Foreskin keratinocyte (primary cell): ENCODE measurements at places on chromosomes 5 and 9.
A peak's percentile ranks its signal among the peaks of the same experiment; 100 is the strongest.

- DNase-seq, result no peak
Observed at GRCh38 chr5:105506692-105507277, 1944.2 kb upstream of the NUDT12 start.

- DNase-seq, result peak; percentile 71
Observed at GRCh38 chr5:116442095-116442534, 132.5 kb downstream of the SEMA6A start.

GRCh38 chr9:120950421-120951388, 24.1 kb upstream of the TRAF1 start:
- DNase-seq, result no peak

- no peak for DNase-seq
Observed at GRCh38 chr5:6632324-6632887, 438 bp downstream of the NSUN2 start.

GRCh38 chr9:115855458-115856133, 298.0 kb upstream of the PAPPA start:
- DNase-seq, result no peak

DNA sequence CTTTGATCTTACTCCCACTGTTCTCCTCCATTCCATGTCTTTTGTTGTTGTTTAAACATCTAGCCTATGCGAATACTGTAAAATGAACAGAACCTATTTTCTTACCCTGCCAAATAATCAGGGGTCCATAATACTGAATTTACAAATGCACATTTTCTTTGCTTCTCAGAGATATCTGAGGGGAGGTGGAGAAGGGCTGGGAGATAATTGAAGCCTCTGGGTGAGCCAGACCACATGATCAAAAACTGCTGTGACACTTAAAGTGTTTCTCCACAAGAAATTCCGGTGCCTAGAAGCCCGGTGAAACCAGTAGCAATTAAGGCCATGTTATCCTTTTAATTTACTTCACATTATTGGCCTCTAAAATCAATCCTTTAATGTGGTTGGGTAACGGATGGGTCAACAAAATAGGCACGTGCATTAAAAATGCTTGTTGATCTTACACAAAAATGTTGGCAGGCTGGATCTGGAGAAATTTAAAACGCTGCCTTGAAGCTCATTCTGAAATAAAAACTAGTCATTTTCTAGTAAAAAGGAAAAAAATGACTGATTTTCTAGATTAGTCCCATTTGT, 10.8 kb downstream of the SEMA6A start:
- no peak for DNase-seq

DNA sequence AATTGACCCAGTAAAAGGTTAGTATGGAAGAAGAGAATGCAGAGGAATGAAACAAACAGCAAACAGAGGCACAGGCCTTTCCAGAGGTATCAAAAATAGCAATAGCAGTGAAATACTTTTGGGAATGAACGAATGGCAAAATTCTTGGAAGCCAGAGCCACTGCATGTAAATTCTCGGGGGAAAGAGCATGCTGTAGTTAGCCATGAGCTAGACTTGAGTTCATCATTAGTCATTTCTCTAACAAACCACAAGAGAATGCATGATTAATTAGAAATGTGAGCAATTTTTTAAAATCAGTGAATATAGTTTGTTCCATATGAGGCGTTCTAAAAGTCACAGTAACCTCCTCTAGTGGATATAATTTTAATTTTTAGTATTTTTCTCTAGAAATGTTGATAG, 170.3 kb upstream of the PRR16 start:
- DNase-seq, result peak; percentile 74

GRCh38 chr5:136510481-136510880, 145.1 kb upstream of the TRPC7 start:
- DNase-seq, result no peak

DNA sequence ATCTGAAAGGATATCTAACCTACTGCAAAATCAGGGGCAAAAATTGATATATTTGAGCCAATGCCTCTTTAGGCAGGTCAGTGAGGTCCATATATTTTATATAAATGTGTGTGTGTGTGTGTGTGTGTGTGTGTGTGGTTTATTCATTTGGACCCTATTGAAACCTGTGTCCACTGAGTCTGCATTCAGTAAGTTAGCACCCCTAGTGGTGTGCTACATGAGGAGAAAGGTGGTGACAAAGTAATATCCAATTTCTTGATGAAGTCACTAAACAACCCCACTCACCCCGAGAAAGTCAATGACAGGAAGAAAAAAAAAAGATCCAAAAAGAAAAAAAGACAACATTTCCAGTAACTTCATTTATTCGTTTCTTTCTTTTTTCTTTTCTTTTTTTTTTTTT, 4.1 kb downstream of the FBXW11 start:
- no peak for DNase-seq

- no peak for DNase-seq
Observed at GRCh38 chr9:109966643-109967368, 186.8 kb downstream of the PALM2AKAP2 start.

- DNase-seq, result no peak
Observed at GRCh38 chr5:45623832-45624231, 72.3 kb downstream of the HCN1 start.

GRCh38 chr5:121525706-121526105, 326.0 kb upstream of the FTMT start:
- no peak for DNase-seq

DNA sequence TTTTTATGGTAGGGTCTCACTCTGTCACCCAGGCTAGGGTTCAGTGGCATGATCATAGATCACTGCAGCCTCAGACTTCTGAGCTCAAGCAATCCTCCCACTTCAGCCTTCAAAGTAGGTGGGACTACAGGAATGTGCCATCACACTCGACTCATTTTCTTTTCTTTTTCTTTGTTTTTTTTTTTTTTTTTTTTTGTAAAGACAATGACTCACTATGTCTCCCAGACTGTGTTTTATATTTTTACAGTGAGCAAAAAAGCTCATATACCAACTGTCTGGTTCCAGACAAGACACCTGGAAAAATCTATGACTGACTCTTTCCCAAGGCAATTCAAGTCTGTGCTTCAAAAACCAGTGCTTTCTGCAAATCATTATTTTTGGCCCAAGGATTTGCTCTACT, 10.8 kb upstream of the FOXD1 start:
- no peak for DNase-seq

GRCh38 chr9:108645520-108645919, 210.3 kb downstream of the ACTL7B start:
- peak; percentile 55 for DNase-seq

GRCh38 chr5:80672140-80672736, 17.5 kb upstream of the DHFR start:
- no peak for DNase-seq

DNA sequence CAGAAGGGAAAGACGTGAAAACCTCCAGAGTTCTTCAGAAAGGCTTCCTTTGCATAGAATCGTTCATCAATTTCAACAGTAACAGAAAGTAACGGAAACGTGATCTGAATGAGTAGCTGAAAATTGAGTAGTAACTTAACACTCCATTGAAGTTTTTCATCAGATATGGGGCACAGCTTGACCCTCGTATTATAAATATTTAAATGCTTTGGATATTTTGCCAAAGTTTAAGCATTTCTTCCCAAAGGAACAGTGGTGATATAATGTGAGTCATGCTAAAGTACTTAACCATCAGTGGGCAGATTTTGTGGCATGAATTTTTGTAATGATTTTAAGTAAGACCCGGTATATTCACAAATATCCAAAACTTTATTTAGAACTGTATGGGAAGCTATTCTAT, 67.4 kb upstream of the ADAMTS19 start:
- DNase-seq, result no peak

DNA sequence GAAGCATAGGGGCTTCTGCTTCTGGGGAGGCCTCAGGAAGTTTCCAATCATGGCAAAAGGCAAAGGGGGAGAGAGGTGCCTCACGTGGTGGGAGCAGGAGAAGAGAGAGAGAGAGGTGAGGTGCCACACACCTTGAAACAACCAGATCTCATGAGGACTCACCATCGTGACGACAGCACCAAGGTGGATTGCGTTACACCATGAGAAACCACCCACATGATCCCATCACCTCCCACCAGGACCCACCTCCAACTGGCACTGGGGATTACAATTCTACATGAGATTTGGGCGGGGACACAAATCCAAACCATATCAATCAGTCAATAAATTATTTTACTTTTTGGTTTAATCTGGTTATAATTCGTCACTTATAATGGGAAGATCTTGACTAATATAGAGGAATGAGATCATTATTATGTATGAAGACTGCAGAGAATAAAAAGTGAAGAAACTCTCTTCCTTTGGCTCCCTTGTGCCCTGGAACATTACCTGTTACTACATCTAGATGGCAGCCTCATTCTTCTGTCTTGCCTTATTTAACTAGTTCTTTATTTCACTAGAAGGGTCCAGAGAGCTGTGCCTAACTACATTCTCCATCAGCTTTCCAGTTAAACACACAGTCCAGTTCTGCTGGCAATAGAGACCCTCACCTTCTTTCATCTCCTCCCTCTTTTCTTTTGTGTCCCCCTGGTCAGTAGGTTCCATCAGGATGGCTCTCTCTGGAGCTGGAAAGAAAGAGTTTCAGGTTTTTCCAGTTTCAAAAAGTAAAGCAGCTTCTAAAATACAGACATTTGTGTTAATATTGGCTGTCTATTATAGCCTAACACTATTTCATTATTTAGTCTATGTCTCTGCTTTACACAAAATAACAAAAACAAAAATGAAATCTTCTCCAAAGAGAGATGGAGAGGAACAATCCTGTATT, 21.7 kb upstream of the SPINK7 start:
- DNase-seq, result no peak

DNA sequence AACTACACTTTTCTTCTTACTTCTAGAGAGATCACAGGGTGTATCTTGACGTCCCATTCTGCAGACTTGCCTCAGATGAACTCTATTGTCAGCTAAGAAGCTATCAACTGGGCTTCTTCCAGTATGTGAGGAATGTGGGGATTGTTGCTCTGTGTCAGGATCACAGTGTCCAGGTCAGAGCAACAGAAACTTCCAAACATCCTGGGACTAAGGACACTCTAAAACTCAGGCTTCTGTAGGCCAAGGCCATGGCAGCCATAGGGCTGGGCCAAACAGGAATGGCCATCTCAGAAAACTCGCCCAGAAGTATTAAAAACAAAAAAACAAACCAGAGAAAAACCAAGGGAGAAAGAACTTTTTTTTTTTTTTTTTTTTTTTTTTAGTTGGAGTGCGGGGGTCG, 210.0 kb upstream of the CLINT1 start:
- no peak for DNase-seq

DNA sequence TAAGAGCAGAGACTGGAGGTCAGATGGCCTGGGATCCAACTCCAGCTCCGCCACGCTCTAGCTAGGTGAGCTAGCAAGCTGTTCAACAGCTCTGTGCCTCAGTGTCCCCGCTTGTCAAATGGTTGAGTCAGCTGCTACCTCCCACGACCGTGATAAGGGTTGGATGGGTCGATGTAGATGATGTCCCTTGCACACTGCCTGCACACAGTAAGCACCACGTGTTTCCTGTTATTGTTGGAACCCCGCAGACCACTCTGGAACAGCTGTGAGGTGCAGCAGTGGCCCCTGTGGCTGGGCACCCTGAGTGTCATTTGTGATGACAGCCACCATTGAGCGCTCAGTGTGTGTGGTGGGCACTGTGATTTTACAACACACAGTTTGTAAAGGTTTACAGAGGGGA, 54.0 kb upstream of the CTSL start:
- no peak for DNase-seq

DNA sequence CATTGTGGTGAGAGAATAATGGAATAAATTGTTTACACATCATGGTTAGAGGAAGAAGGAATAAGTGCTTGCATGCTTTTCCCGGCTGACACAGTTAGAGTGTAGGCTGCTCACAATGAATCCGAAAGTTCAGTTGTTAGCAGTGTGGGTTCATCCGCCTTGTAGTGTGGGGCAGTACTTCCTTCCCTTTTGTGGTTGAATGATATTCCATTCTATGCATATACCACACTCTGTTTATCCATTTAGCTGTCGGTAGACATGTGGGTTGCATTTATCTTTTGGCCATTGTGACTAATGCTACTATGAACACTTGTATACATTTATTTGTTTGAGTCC, 84.0 kb downstream of the COL5A1 start:
- no peak for DNase-seq

DNA sequence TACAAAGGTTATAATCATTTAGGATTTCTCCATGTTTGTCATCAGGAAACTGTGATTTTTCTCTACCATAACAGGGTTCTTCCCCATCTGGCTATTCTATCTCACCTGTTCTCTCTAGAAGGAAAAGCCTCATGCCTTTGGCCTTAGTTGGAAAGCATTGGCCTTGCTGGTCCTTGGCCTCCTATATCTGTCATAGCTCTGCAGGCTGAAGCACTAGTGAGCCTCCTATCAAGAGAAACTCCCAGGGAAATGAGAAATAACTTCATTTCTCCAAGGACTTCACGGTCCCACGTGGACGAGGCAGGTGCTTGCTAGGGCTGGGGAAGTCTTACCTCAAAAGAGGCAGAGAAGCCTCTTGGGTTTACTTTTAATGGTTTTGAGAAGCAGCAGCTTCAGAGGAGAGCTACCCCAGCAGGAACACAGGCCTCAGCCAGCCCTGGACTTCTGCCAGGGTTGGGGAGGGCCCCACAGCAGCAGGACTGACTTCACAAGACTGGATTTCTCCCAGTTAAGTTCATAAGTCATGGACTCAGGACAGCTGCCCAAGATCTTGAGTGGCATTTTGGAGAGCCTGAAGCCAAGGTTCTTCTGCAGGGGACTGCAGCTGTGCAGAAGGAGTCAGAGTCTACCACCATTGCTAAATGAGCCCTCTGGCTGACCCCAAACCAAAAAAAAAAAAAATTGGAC, 15.8 kb upstream of the PSAT1 start:
- no peak for DNase-seq
